ENCODE measurements at places on chromosomes 1 and 21. TPM values are rescaled to one million over a fixed set of nuclear protein-coding genes. Genes with fewer than 3 reads are reported as not detected.
A peak's percentile ranks its signal among the peaks of the same experiment; 100 is the strongest.

- DNase-seq = no peak
These were observed 33.5 kb upstream of the MACF1 start for GRCh38 chr1:39170731-39171667.

GRCh38 chr21:28177124-28177523, 815.6 kb downstream of the LTN1 start:
- DNase-seq = no peak

- DNase-seq = no peak
These were observed 10.6 kb downstream of the OR2W3 start for GRCh38 chr1:247905910-247906503.

DNA sequence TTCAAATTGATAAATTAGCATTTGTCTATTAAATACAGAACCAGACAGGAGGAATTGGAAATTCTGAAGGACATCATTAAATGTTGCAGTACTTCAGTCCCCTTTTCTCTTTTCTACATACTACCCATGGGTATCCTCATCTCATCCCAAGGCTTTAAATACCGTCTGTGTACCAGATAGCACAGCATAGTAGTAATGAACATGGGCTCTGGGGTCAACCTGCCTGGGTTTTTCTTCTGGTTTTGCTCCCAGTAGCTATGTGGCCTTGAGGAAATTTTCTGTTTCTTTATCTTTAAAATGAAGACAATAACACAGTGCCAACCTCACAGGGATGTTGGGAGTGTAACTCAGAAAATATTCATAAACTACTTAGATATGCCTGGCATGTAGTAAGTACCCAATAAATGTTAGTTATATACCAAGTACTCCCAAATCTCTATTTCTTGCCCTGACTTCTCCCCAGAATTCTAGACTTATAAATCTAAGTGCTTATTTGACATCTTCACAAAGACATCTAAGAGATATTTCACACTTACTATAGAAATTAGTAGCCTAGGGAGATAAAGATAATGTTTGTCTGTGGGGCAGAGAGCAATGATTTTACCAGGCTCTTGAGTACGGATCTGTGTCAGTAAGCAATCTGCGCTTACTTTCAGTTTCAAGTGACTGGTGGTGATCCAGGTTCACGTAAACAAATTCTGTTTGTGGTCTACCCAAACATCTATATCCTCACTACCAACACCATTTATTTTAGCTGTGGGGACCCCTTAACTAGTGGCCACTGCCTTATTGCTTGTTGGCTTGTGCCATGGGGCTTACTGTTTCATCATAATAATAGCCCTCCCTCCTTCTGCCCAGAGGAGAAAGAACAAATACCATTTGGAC, 37.3 kb downstream of the VANGL2 start:
- no peak for DNase-seq

GRCh38 chr1:103180660-103181059, 72.3 kb upstream of the COL11A1 start:
- DNase-seq = peak; percentile 22

DNA sequence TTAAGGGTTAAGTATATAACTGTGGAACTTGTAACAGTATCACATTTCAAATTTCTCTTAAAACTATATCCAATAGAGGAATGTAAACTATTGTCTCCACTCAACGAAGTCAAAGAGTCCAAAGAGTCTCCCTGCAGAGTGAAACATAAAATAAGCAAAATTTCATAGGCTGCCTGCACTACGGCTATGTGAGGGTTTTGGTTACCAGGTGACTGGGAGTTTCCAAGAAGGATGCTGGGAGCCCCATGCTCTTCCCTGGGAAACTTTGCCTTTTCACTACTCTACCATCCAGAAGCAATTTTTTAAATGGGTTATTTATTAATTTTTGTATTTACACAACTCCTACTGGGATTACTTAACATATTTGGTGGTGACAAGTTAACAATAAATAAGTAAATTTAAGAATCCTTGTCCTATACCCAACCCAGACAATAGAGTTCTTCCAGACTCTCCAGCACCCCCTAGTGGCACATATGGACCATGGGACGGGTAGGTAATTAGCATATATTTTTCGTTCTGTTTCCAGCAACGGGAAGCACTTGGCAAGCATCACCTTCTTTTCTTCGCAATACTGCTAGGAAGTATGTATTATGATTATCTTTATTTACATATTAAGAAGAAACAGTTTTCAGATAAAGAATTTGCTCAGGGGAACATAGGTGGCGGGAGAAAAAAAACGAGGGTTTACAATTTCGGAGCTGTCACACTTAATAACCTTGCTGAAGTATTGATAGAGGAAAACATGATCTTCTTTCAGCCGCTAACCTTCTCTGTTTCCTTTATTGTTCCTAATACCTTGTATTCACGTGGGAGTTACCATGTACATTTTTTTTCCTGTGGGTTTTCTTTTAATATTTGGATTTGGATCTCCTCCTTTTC, 3.5 kb downstream of the FMO2 start:
- DNase-seq = peak; percentile 85

- DNase-seq = no peak
These were observed 171.0 kb downstream of the TGFBR3 start for GRCh38 chr1:91714867-91715381.

- no peak for DNase-seq
These were observed 860.8 kb upstream of the B3GALT2 start for GRCh38 chr1:194047206-194047605.

DNA sequence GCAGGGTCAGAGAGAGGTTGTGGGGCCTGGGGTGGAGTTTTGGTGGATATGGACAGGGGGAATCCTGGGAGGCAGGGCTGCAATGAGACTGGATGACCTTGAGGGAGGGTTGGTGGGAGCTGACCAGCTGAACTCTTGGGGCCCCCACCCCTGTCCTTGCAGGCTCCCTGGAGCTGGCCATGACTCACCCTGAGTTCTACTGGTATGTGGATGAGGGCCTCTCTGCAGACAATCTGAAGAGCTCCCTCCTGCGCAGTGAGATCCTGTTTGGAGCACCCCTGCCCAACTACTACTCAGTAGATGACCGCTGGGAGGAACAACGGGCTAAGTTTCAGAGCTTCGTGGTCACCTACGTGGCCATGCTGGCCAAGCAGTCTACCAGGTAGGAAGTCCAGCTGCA, 23.6 kb downstream of the DISP3 start:
- no peak for DNase-seq

- peak; percentile 59 for DNase-seq
These were observed 1.9 kb downstream of the WLS start for GRCh38 chr1:68230484-68230802.

DNA sequence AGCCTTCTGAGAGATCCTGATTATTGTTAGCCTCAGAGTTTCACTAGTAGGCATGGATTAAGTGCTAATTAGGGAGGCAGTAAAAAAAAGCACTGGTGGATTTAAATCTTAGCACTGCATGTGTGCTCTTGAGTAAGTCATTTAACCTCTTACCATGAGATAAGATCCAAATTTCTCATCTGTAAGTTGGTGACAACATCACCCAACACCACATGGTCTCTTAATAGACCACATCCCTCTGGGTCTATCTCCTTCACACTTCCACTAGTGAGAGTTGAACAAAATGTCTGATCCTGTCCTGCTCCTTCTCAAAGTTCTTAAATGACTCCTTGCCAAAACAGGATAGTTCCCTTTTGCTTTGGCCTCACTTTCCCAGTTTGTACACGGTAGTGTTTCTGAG, 29.5 kb upstream of the DMRTA2 start:
- no peak for DNase-seq

- DNase-seq = no peak
These were observed 15.1 kb downstream of the MCOLN3 start for GRCh38 chr1:85033221-85033620.

DNA sequence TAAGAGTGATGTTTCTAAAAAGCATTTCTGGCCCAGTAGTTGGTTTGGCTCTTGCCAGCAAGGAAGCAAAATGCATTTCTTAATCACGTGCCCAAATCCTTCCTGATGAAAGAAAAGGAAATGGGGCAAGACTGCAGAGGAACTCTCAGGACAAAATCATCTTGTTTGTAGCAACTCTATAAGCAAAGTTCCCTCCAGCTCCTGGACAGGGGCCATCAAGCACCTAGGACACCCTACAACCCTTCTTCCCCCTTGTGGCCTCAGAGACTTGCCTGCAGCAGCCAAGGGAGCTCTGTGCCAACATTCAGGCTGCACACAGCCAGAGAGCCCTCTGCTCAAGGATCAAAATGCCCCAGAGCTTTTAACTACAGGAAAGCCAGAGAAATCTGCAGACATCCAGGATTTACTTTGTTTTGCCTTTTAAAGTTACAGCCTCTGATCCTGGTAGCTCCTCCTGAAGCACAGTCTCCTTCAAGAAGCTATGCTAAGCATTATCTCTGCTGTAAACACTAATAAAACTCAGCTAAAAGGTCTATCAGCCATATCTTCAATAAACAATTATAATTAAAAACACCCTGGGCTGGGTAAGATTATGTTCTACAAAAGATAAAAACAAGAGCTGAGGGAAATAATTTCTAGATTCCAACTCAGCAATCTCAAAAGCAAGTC, 105.0 kb downstream of the KIAA0319L start:
- peak; percentile 90 for DNase-seq

DNA sequence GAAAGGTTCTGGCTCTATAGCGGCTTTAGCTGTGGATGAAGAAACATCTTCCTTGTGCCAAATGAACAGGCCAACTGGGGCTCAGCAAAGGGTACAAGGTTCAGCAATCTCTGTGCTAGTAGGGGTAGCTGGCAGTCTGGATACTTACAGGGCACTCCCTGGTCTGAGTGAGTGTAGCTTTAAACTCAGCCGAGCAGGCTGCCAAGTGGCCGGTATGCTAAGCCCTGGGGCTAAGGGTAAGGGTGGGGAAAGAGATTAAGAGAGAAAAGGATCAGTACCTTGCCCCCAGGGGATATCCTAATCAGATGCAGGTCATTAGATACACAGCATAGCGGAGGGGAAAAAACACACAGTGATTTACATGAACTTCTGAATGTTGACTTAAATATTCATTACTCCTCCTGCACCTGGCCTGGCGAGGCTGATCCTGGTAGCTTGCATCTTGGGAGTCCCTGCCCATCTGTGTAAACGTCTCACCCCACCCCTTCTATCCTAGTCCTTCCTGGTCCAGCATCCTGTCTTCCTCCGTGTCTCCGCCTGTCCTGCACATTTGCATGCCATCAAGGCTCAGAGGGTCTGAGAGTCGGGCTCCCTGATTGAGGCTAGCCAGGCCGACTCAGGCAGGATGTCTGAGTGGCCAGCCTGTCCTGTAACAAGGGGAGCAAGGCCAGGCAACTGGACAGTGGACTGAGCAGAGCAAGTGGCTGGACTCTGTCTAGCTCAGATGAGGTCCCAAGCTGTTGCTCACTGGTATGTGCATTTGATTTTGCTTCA, 39.5 kb upstream of the CNTN2 start:
- DNase-seq = no peak

- no peak for DNase-seq
These were observed 74.2 kb downstream of the ST3GAL3 start for GRCh38 chr1:43781574-43781973.

- peak; percentile 37 for DNase-seq
These were observed 106.8 kb upstream of the USP24 start for GRCh38 chr1:55321942-55322341.

DNA sequence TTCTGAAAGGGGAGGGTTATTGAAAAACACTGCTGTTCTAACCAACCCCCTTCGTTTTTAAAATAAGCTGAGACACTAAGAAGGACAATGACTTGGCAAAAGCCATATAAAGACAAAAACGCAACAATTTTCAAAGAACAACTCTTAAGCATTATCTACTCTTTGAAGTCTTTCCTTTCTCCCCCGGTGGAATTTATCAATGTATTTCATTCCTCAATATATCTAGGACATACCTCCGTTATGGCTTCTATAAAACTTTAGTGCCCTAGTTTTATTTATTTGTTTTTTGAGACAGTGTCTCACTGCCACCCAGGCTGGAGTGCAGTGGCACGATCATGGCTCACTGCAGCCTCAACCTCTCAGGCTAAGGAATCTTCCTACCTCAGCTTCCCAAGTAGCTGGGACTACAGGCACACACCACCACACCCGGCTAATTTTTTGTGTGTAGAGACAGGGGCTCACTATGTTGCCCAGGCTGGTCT, 3.2 kb downstream of the NRDC start:
- DNase-seq = no peak

- peak; percentile 70 for DNase-seq
These were observed 441.9 kb upstream of the ADAMTS5 start for GRCh38 chr21:27408826-27409225.

- no peak for DNase-seq
These were observed 2.2 kb downstream of the RAB3B start for GRCh38 chr1:51988254-51988653.

- DNase-seq = no peak
These were observed 18.7 kb downstream of the TFF3 start for GRCh38 chr21:42296501-42296900.

- peak; percentile 73 for DNase-seq
These were observed 283.1 kb downstream of the LMX1A start for GRCh38 chr1:165073185-165074007.

- DNase-seq = no peak
These were observed 14.7 kb downstream of the HYI start for GRCh38 chr1:43438953-43439581.

- peak; percentile 50 for DNase-seq
These were observed 444.9 kb downstream of the LTN1 start for GRCh38 chr21:28547766-28548165.

- no peak for DNase-seq
These were observed 20.7 kb downstream of the LGR6 start for GRCh38 chr1:202214089-202214843.

DNA sequence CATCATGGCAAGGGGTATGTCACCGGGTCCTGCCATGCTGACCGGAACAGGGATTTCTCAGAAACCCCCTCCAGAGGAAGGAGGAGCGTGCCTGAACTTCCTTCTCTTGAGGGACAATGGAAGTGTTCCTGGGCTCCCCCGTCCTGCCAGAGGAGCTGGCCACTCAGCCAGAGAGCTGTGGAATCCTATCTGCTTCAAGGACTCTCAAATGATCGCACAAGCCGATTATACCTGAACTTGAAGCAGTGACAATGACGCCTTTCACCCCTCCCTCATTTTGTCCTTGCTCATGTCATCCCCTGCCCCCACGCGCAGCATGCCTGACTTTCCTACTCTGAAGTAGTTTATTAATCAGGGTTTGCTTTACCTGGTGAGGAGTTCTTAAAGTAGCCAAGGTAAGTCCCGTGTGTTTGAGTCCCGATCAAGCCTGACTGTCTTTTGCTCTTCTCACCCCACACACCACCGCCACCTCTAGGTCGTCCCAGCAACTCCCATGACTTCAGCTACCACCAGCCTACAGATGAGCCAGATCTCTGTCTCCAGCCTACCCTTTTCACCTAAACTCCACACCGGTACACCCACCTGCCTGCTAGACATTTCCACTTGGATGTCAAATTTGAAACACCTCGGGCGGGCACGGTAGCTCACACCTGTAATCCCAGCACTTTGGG, 25.0 kb upstream of the PRELP start:
- no peak for DNase-seq

The ZNF695 gene
- 0.82 TPM for total RNA-seq

The OVAAL gene
- total RNA-seq = not detected

The PKP1 gene
- total RNA-seq = under 0.01 TPM

The BRINP3 gene
- total RNA-seq = 2.3 TPM

The SMIM11 gene
- total RNA-seq = 1.9 TPM

The FCRLB gene
- total RNA-seq = 3.0 TPM

The TMEM82 gene
- not detected for total RNA-seq

The LRRC42 gene
- 59.4 TPM for total RNA-seq

The C1orf167 gene
- total RNA-seq = 0.36 TPM

The OR2T35 gene
- not detected for total RNA-seq

The AMPD1 gene
- not detected for total RNA-seq

The KLHDC9 gene
- 1.8 TPM for total RNA-seq
